T47D (cell line): ENCODE measurements at places on chromosomes 5 and 9.
A peak's percentile ranks its signal among the peaks of the same experiment; 100 is the strongest.

- DNase-seq: no peak
Observed at GRCh38 chr9:108443741-108444140, 412.0 kb downstream of the ACTL7B start.

GRCh38 chr9:129480227-129480626 lies 140.7 kb downstream of the C9orf50 start:
- no peak for DNase-seq

DNA sequence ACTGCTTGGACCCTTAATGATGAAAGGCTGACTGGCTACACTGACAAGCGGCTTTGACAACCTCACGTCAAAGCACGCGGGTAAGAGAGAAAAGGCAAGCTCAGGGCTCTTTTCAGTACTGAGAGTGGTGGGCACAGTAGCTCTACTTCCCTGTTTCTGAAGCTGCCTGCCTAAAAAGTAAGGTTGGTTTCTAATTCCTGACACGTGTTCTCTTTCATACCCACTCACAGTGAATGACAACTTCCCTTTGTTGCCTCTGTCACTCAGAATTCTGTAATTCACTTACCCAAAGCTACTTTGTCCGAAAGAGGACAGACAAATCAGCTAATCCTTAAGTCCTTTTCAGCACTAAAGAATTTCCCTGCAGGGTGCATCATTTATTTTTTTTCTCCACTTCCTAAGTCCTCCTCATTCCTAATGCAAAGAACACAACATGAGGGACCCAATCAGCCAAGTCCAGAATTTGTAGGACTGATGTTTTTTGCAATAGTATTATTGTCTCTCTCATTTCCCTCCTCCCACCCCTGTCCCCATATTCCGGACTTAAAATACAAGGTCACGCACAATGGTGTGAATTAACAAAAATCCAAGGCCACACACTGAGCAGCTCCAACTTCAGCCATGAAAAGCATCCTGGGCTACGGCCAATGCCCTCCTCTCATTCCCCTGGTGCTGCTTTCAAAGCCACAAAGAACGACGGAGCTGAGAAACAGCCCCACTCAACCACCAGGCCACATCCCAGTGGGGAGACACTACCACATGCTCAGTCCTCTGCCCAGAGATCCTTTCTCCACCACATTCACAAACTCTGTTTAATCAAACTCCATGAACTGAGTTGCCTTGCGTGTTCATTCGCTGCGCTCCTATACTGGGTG lies 221.0 kb downstream of the TSSK1B start:
- no peak for DNase-seq

DNA sequence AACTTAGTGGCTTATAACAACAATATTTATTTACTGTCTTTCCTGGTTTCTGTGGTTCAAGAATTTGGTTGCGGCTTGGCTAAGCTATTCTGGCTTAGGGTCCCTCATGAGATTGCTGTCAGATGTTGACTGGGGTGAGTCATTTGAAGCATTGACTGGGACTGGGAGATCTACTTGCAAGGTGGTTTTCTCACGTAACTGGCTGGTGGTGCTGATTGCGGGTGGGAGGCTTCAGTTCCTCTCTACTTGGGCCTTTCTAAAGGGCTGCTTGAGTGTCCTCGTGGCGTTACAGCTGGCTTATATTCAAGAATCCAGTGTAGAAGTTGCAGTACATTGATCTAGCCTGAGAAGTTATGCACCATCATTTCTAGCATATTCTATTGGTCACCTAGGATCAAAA lies 218.5 kb upstream of the ELAVL2 start:
- DNase-seq: no peak

- DNase-seq: no peak
Observed at GRCh38 chr5:44900273-44900954, 91.7 kb downstream of the MRPS30 start.

- DNase-seq: no peak
Observed at GRCh38 chr9:77917800-77918199, 113.8 kb downstream of the GNAQ start.

DNA sequence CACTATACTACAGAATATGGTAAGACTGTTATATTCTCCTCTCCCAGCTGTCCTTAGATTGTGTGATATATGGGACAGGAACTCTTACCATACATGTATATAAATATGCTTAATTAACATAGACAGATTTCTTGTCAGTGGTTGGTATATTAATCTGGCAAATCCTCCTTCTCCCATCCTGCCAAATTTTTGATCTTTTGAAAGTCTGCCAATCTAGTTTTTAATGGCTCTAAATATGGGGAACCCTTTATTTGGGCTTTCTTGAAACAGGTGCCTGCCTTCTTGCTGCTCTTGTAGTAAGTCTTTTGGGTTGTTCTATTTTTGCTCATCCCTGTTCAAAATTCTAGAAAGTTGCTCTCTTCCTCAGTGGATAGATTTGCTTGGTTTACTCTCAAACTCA lies 63.5 kb downstream of the SPATA31D1 start:
- no peak for DNase-seq

DNA sequence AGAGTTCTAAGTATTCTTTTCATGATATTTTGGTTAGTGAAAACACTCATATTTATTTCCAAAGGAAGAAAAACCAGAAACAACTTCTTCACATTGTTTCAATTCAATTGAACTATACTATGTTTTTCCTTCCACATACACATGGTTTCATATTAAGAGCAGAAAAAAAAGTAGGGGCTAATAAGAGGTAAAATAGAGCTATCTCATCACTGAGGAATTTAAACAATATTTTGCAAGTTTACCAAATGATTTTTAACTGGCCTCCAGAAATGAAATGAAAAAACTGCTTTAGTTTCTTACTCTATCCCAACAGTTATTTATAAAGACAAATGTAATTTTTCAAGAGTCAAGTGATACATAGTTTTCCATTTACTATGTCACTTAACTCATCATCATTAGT lies 233.5 kb downstream of the RFX3 start:
- DNase-seq: no peak

DNA sequence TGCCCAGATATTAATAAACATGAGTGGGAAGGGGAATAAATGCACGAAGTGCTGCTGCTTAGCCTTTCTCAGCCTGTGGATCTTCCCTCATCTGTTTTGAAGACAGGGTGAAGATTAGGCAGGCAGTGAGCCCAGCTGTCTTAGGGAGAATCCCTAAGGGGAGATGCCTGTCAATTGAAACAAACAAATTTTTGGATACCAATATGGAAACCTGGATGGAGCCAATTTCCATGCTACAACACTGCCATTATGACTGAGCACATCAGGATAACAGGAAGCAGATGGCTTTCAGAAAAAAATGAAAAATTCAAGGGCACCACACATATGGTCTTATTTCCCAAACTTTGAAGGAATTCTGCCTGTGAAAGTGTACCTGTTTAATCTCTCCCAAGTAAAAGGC lies 80.3 kb downstream of the HMHB1 start:
- no peak for DNase-seq

DNA sequence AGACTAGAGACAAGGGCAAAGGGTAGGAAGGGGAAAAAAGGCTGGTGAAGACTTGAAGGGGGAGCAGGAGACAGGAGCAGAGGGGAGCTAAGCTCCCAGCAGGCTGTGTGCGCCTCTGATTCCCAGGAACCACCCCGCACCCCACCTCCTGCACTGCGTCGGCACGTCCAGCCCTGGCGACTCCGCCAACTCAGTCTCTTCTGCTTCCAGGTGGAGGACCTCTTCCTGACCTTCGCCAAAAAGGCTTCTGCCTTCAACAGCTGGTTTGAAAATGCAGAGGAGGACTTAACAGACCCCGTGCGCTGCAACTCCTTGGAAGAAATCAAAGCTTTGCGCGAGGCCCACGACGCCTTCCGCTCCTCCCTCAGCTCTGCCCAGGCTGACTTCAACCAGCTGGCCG lies 30.5 kb downstream of the DYNC2I2 start:
- DNase-seq: no peak

DNA sequence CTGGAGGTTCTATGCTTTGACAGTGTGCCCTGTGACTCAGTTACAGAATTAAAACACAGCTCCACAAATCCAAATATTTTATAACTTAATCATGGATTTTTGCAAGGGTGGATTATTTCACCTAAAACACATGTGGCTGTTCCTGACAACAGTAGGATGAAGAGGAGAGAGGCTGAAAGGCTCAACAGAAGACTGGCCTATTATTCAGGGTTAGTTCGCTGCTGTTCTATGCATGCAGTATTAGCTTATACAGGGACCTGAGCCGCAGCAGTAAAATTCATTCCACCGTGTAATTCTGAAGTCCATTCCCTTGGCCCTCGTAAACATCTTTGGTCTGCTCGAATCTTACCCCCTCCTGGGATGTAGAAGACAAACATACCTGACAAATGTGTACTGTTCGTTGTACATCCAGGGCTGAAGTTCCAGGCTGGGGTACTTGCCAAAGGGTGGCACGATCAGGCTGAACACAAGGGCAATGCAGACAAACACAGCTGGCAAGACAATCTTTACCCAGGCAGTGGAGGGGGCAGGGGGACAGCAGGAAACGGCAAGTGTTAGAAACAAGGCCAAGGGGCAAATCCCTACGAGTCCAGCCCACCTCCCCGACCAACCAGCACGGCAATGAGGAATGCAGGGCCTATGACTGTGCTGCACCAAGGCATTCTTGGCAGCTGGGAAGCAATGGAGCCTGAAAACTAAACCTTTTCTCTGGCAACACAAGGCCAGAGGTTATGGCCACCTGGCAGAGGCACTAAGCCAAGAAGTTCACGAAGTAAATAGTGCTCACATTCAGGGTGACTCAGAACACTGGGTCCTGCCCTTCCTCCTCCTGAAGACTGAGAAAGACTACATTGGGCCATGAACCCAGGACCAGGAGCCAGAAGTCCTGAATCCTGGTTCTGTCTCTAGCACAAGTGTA lies 46.8 kb downstream of the NIPSNAP3B start:
- peak; percentile 70 for DNase-seq

GRCh38 chr9:128638580-128638979 lies 18.1 kb downstream of the DYNC2I2 start:
- DNase-seq: no peak

GRCh38 chr9:129720181-129720864 lies 32.5 kb downstream of the PTGES start:
- peak; percentile 42 for DNase-seq

- DNase-seq: no peak
Observed at GRCh38 chr9:32490601-32491000, 35.4 kb downstream of the RIGI start.

- no peak for DNase-seq
Observed at GRCh38 chr9:86454701-86455615, 100.7 kb upstream of the TUT7 start.

- no peak for DNase-seq
Observed at GRCh38 chr9:122883125-122883524, 22.0 kb downstream of the RC3H2 start.

DNA sequence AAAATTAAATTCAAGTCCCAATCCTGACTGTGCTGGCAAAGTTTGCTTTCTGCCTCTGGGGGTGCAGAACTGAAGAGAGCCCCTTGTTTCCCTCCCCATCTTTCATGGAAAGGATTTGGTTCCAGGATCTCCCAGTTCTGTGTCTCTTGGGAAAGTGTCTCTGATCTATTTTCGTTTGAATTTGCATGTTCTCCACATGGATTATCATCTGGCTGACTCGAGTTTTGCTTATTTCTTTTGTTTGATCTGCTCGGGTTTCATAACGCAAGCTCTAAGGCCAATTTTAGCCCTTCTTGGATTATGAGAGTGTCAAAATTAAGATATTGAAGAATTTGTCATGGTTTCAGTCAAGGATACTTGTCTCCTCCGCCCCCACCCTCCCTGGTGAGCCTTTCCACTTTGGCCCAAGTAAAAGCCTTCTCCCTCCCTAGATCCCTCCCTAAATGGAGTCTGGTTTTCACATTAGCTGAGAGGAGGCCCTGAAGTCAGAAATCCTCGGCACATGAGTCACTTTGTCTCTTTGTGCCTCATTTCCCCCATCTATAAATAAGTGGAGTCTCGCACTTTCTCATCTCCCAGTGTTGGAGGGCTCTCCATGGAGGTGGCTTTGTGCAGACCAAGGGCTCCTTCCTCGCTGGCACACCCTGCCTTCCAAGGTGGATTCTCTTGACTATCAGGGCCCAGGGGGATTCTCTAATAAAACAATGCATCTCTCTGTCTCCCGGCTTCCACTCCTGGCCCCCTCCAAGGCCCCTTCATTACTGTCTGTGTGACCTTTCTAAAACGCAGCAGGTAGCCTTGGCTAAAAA lies 17.3 kb downstream of the ADRB2 start:
- DNase-seq: no peak

DNA sequence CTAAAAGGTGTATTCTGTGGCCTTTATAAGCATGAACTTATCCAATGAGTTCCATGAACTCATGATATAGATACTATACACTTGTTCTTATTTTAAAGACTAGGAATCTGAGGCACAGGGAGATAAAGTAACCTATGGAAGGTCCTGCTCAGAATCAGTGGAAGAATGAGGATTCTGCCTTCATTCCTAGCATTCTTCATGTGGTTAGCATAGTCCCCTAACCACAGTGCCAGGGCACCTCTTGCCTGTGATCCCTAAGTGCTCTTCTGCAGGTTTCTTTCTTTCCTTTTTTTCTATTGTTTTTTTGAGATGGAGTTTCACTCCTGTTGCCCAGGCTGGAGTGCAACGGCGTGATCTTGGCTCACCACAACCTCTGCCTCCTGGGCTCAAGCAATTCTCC lies 174.1 kb downstream of the C9orf152 start:
- DNase-seq: no peak

DNA sequence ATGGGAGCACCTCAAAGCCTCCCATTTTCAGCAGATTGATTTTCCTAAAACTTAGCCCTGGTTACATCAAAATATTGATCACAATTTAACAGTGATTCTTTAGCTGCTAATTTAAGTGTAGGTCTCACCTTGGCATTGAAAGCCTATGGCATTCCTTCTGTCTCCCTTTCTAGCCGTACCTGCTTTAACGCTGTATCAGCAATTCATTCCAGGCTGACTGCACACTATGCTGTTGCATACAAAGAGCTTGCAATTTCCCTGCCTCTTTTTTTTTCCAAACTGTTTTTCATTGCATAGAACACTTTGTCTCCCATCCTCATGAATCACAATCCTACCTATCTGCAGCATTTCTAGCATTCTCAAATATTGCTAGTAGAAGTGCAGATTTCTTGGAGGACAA lies 8.9 kb upstream of the AMACR start:
- DNase-seq: no peak

GRCh38 chr9:32926911-32927310 lies 74.5 kb downstream of the APTX start:
- no peak for DNase-seq

GRCh38 chr9:88326936-88327335 lies 61.3 kb upstream of the SPIN1 start:
- DNase-seq: no peak

- DNase-seq: no peak
Observed at GRCh38 chr9:136351252-136351800, 12.2 kb downstream of the DNLZ start.

GRCh38 chr5:173515526-173515925 lies 100.9 kb downstream of the BOD1 start:
- no peak for DNase-seq

GRCh38 chr9:113947941-113948340 lies 71.8 kb downstream of the ZNF618 start:
- no peak for DNase-seq
